ENCODE measurements at places on chromosomes 6 and 20. TPM values are rescaled to one million over a fixed set of nuclear protein-coding genes. Genes with fewer than 3 reads are reported as not detected.

The AARS2 gene
- 37.3 TPM for total RNA-seq

The GNAS-AS1 gene
- 0.67 TPM for total RNA-seq

The ECT2L gene
- total RNA-seq = not detected

The SF3B5 gene
- total RNA-seq = 114 TPM

The GFRA4 gene
- not detected for total RNA-seq

The BCKDHB gene
- total RNA-seq = 17.9 TPM

GRCh38 chr20:37299718-37300528 is 10.5 kb downstream of the MANBAL start:
- DNase-seq = no peak

- DNase-seq = no peak
These were observed 205.0 kb upstream of the SASH1 start for GRCh38 chr6:148137652-148138051.

DNA sequence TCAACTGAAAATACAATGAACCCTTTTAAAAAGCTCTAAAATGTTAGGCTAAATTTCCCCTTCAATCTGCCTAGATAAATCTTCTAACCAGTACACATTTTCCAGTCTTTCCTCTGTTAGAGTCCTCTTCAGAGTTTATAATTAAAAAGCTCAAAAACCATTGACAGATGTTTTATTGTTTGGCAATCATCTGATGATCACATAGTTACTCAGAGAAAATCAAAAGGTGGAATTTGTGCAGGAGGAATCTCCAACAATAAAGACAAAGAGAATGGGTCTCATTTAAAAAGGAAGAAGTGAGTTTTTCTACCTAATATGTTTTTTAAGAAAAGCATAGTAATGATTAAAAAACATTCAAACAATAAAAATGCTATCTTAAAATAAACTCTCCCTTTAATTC is 3.1 kb downstream of the TRAPPC3L start:
- no peak for DNase-seq

DNA sequence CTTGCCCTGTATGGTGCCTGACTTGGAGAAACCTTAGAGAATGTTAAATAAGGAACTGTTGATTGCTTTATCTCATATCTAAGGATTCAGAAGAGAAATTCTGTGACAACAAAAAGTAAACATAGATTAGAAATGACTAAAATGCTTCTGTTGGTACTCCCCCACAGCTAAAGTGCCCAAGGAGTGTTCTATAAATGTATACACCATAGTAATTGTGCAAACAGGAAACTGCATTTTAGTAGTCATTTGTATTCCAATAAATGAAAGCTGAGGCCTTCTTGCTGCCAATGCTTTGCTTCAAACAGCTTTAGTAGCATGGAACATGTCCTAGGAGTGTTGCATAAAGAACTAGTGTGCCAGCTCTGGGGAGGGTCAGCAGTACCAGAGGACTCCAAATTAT is 343.7 kb upstream of the IRAK1BP1 start:
- no peak for DNase-seq

- DNase-seq = no peak
These were observed 169.9 kb downstream of the CD24 start for GRCh38 chr6:106804346-106805335.

DNA sequence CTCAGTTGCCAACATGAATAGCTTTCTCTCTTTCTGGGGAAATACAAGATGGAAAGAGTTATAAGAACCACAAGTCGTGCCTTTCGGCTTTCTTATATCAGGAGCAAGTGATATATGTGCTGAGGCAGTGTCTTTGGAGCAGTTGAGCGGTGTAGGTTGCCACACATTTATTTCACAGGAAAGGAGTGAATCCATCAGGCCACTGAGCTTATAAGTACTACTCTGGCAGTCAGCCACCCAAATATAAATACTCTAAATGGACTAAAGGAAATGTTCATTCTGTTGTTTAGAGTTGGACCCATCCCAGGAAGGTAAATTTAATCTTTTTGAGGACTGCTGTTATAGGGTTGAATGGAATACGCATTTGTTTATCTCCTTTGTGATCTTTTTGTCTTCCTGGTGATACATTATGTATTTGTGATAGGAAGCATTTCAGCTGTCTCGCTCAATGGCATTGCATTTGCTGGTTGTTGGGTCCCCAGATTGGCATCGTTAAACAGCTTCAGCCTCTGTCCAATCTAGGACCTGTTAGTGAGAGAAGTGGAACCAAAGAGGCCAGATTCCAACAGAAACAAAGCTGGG is 139.7 kb downstream of the SOBP start:
- DNase-seq = no peak

DNA sequence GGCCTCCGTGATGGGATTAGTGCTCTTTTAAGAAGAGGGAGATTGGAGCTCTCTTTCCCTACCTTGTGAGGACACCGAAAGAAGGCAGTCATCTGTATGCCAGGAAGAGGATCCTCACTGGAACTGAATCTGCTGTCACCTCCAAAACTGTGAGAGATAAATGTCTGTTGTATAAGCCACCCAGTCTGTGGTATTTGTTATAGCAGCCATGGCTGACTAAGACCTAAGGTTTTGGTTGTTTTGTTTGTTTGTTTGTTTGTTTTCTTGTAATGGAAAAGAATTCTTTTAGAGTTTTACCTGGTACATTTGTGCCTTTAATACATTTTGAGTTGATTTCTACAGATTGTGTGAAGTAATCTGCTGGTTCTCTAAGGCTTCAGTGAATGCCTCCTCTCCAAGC is 7.6 kb downstream of the RPP21 start:
- DNase-seq = no peak

- DNase-seq = no peak
These were observed 1061.6 kb downstream of the HACE1 start for GRCh38 chr6:103798166-103798565.

DNA sequence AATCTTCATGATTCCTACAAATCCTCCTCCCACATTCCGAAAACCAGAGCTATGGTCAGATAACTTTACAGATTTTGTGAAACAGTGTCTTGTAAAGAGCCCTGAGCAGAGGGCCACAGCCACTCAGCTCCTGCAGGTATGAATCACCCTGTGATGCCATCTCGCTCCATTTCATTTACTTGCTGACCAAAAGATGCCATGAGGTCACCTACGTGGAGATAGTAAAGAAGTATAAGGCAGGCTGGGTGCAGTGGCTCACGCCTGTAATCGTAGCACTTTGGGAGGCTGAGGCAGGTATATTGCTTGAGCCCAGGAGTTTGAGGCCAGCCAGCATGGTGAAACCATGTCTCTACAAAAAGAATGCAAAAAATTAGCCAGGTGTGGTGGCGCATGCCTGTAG is 30.9 kb downstream of the STK4 start:
- no peak for DNase-seq

DNA sequence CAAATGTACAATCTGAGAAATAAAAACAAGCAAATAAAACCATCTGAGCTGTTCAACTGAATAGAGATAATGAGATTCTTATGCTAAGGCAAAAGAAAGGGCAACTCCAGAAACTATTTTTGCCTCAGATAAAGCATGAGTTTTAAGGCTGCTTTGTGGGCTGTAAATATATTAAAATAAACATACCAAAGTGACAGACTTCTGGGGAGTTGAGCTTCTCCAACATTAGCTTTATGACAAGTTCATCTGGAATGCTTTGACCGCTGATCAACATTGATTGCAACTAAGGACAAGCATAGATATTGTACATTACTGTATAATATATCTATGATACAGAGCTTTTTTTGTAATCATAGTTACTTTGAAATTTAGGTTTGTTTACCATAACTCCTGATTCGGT is 19.3 kb downstream of the AK9 start:
- no peak for DNase-seq

GRCh38 chr6:88725111-88725975 is 238.1 kb downstream of the RNGTT start:
- no peak for DNase-seq

GRCh38 chr6:166556863-166557322 is 29.6 kb downstream of the RAMACL start:
- peak; percentile 64 for DNase-seq

DNA sequence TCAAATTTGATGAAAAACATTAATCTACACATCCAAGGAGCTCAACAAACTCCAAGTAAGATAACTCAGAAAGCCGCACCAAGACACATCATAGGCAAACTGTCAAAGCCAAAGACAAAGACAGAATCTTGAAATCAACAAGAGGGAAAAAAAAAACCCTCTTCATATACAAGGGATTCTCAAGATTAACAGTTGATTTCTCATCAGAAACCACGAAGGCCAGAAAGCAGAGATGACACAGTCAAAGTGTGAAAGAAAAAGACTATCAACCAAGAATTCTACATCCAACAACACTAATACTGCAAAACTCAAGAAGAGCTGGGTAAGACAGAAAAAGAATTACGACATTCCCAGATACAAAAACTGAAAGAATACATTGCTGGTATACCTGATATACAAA is 73.8 kb downstream of the CDK19 start:
- DNase-seq = no peak

DNA sequence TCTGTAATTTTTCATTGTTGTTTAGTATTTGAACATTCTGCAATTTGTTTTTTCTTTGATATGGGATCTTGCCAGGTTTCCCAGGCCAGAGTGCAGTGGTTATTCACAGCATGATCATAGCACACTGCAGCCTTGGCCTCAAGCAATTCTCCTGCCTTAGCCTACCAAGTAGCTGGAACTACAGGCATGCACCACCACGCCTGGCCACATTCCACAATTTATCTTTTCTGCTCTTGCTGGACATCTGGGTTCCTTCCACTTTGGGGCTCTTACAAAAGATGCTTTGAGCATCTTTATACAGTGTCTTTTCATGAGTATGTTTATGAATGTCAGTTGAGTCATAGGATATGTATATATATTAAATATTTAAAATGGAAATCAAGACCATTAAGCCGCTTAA is 42.0 kb downstream of the PGM3 start:
- no peak for DNase-seq

DNA sequence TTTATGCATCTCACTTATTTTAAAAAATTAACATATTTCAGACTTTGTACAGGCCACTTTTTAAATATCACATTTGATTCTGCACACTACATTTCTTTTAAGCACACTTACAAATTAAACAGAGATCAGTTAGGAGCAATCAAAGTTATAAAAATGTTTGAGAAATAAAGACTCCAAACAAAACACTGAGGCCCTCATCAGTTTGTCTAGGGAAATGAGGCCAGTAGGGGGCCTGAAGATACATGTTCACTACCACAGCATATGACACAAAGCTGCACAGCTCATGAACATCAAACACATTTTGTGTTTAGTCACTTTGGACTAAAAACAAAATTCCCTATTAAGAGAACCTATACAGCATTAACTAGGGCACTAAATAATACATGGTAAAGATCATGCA is 180.5 kb downstream of the PDE7B start:
- DNase-seq = no peak

GRCh38 chr6:130138909-130139242 is 83.9 kb downstream of the SAMD3 start:
- no peak for DNase-seq

GRCh38 chr6:41637194-41638001 is 870 bp upstream of the MDFI start:
- no peak for DNase-seq

DNA sequence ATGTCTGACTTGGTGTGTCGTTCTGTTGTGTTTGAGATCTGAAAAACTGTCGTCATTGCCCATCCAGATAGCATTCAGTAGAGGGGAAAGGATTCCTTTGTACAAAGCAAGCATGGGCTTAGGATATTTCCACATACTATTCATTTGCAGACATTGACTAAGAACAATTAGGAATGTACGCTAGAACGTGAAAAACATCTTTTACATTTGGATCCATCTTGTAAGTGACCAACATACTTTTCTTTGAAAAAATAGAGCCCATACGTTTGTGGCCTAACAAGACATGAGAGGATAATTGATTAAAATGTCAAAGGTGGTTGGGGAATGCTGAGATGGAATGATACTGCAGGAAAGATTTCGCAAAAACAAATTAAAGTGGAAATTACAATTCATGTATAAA is 225.8 kb upstream of the QKI start:
- no peak for DNase-seq

GRCh38 chr6:155067956-155068615 is 73.0 kb downstream of the TIAM2 start:
- no peak for DNase-seq

GRCh38 chr20:34876406-34877282 is at the start of gene ACSS2:
Gene ACSS2, plus strand, starts transcription at chr20:34876612. Its CDS starts 34 bp downstream, at chr20:34876646.
- no peak for DNase-seq
